Colonic mucosa (tissue), 4 donors: ENCODE measurements at places on chromosomes 2 and 18. TPM values are rescaled to one million over a fixed set of nuclear protein-coding genes. Genes with fewer than 3 reads are reported as not detected.

DNA sequence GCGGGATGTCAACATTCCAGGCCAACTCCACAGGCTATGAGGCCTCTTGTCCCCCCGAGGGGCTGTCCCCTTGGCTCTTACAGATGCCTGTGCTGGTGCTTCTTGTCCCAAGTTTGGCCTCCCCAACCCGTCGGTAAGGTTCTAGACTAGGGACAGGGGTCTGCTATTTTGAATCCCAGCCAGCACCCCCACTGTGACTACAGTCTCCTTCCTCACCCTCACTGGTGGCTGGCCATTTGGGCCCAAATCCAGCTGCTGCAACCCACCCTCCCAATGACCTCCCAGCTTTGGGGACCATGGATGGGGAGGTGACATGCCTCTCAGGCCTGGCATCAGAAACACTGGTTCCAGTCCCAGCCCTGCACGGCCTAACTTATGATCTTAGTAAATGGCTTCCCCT lies 18.7 kb downstream of the CFAP65 start:
- DNase-seq, result no peak
- no peak overlapping the region for H3K27ac ChIP-seq
- H3K4me3 ChIP-seq, result no peak overlapping the region
- H3K27me3 ChIP-seq, result no peaks in the 10 kb centered on the region
- no peaks in the 10 kb centered on the region for H3K36me3 ChIP-seq

DNA sequence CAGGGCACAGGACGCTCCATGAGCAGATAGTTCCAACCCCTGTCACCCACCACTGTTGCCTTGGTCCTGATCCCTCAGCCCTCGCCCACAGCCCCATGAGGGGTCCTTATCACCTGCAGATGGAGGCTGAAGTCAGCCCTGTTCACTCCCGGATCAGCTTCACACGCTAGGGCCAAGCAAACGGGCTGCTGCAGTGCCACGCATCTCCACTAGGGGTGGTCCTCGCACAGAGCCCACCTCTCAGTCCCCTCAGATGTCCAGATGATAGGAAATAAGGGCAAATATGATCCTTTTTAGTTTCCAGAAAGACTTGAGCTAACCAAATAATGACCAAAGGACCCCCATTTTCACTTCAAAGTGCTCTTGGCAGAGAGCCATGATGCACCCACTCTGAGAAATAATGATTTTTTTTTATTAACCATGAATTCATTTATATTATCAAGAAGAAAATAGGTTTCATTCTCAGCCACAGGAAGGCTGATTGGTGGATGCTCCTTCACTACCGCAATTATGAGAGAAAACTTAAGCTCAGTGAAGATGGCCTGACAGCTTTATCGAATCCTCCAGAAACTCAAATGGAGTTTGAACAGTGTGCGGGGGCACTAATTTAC lies 71.9 kb upstream of the KLHL29 start:
- no peak overlapping the region for H3K27ac ChIP-seq
- no peak for DNase-seq
- H3K4me3 ChIP-seq, result no peak overlapping the region
- no peaks in the 10 kb centered on the region for H3K4me1 ChIP-seq
- no peaks in the 10 kb centered on the region for H3K27me3 ChIP-seq

- H3K27me3 ChIP-seq, result no peaks in the 10 kb centered on the region
- no peak overlapping the region for H3K4me3 ChIP-seq
- H3K27ac ChIP-seq, result no peak overlapping the region
- no peaks in the 10 kb centered on the region for H3K4me1 ChIP-seq
- no peak for DNase-seq
- H3K36me3 ChIP-seq, result no peaks in the 10 kb centered on the region
Measured at GRCh38 chr2:65144571-65144970, 14.7 kb upstream of the RAB1A start.

- no peak overlapping the region for H3K4me3 ChIP-seq
- no peaks in the 10 kb centered on the region for H3K36me3 ChIP-seq
- peaks cover 3% of the 10 kb centered on the region for H3K4me1 ChIP-seq
- peak; percentile 32 for DNase-seq
- H3K27ac ChIP-seq, result peak overlapping the region; percentile 64
Measured at GRCh38 chr2:110106642-110107041, 9.0 kb downstream of the MALL start.

DNA sequence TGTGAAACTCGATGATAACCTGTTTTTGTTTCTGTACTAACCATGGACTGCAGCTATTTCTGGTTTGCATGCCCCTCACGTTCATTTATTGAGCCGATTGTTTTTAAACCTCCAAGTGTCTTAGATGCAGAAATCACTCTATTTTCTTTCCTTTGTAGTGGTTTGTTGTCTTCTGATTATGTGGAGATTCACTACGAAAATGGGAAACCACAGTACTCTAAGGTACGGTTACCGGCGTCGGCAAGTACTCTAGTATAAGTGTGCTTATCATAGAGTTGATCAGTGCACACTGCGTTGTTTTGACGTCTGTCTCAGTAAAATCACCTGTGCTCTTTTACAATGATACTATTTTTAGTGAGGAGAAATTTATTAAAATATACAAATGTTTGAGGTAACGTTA lies 87.4 kb downstream of the ADAM23 start:
- no peaks in the 10 kb centered on the region for H3K27me3 ChIP-seq
- no peaks in the 10 kb centered on the region for H3K4me1 ChIP-seq
- no peaks in the 10 kb centered on the region for H3K36me3 ChIP-seq
- H3K4me3 ChIP-seq, result no peak overlapping the region

DNA sequence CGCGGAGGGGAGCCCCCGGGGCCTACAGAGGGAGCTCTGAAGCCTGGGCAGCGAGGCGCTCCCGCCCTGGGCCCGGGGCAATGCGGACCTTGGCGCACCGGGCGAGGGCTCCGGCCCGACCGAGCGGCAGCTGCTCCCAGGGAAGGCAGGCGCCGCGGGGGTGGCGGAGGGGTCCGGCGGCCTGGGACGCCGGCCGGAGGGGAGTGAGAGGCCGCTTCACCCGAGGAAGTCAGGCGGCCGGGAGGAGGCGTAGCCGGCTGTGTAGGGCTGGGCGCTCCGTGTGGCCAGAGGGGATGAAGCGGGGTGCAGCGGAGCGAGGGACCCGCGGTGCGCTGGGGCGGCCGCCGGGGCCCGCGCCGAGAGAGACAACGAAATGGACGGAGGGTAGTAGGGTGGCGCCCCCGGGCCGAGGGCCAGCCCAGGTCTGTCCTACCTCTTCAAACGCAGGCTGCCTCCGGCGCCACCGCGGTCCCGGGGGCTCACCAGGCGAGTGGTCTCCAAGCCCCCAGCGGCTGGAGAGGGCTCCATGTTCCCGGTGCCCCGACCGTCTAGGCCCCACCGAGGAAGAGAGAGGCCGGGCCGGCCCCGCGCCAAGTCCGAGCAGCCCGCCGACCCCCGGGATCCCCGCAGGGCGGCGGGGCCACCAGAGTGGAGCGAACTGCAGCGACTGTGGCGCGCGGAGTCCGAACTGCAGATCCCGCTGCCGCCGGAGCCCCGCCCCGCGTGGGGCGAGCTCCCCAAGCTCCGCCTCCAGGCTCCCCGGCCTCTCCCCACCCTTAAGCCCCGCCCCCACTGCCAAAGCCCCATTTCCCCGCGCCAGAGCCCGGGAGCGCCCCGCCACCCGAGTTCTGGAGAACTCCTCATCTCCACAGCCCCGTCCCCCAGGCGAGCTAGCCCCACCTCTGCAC lies at the start of gene SLC30A3:
Gene SLC30A3, minus strand, starts transcription at position 669 of the 908 bp plus-strand sequence. Its CDS starts 141 bp downstream, at position 528.
- peak within 1 kb of the TSS; percentile 50 for H3K4me3 ChIP-seq
- no peak within 1 kb of the TSS for H3K27ac ChIP-seq
- H3K4me1 ChIP-seq, result peaks cover 7% of the 10 kb centered on the region
- H3K27me3 ChIP-seq, result peaks cover 52% of the 10 kb centered on the region
- DNase-seq, result peak; percentile 63

- H3K36me3 ChIP-seq, result no peaks in the 10 kb centered on the region
- H3K27me3 ChIP-seq, result no peaks in the 10 kb centered on the region
- H3K4me3 ChIP-seq, result no peak overlapping the region
- no peak for DNase-seq
- H3K27ac ChIP-seq, result no peak overlapping the region
- H3K4me1 ChIP-seq, result no peaks in the 10 kb centered on the region
Measured at GRCh38 chr18:44143072-44143471, 537.6 kb upstream of the SETBP1 start.

DNA sequence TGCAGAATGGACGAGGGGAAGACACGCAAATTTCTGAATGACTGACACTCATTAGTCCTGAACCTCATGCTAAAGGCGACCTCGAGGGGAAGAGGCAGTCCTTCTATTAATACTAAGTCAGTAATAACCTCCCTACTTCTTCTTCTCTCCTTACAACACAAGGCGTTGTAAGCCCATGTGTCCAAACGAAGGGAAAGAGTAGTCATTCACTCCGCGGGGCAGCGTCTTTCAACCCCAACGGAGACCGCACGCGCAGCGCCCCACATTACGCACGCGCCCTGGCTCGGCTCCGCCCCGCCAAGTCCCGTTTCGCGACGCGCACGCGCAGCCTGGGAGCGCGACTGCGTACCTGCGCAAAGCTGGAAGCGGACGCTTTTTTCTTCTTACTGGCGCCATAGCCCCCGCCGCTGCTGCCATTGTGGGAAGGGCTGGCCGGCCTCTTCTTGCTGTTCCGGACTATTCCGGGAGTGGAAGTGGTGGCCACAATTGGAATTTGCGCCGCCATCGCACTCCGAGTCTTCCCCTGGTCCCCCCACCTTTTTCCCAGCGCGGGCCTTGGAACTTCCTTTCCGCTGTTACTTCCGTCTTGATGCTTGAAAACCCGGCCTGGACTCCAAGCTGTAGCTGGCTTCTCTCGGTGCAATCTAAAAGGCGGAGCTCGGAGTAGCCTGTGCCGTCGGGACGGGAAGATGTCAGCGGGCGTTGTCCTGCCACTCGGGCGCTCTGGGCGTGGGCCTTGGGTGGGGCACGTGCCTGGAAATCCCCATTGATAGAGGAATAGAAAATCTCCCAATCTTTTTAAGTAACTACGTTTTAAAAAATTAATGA lies at the start of gene INO80C:
Gene INO80C, minus strand, starts transcription at position 591 of the 828 bp plus-strand sequence. Its CDS starts 86 bp downstream, at position 505.
- peak; percentile 93 for DNase-seq
- H3K4me1 ChIP-seq, result peaks cover 10% of the 10 kb centered on the region
- peak within 1 kb of the TSS; percentile 89 for H3K27ac ChIP-seq

GRCh38 chr2:226524381-226524843 lies 275.2 kb downstream of the IRS1 start:
- no peak overlapping the region for H3K4me3 ChIP-seq
- no peaks in the 10 kb centered on the region for H3K27me3 ChIP-seq
- no peaks in the 10 kb centered on the region for H3K4me1 ChIP-seq
- no peaks in the 10 kb centered on the region for H3K36me3 ChIP-seq
- no peak for DNase-seq
- H3K27ac ChIP-seq, result no peak overlapping the region

DNA sequence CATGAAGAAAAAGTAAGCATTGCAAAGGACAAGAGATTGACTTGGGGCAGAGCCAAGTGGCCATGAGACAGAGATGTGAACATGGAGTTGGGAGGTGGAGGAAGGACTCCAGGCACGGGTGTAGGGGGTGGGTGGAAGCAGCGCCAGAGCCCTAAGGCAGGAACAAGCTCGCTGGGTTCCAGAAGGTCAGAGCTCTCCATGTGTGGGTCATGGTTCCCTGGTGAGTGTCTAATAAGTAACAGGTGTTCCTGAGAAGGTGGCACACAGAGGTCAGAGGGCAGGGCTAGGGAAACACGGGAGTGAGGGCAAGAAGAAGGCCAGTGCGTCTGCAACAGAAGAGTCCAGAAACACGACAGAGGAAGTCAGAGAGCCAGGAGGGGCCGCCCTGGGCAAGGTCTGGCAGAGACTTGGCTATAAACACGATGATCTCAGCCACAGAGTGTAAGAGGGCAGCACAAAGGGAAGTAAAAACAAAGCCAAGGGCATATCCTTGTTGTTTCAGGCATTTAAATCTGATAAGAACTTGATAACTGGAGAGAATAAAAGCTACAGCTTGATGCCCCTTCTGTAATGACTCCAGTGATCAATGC lies 260.8 kb downstream of the TGIF1 start:
- no peak overlapping the region for H3K4me3 ChIP-seq
- H3K4me1 ChIP-seq, result no peaks in the 10 kb centered on the region
- no peaks in the 10 kb centered on the region for H3K27me3 ChIP-seq
- H3K36me3 ChIP-seq, result no peaks in the 10 kb centered on the region

- no peaks in the 10 kb centered on the region for H3K4me1 ChIP-seq
- H3K27me3 ChIP-seq, result no peaks in the 10 kb centered on the region
- H3K36me3 ChIP-seq, result no peaks in the 10 kb centered on the region
Measured at GRCh38 chr2:134336352-134336751, 82.5 kb downstream of the MGAT5 start.

- peaks cover 9% of the 10 kb centered on the region for H3K36me3 ChIP-seq
- DNase-seq, result no peak
- no peak overlapping the region for H3K27ac ChIP-seq
- H3K4me1 ChIP-seq, result no peaks in the 10 kb centered on the region
- H3K4me3 ChIP-seq, result no peak overlapping the region
- no peaks in the 10 kb centered on the region for H3K27me3 ChIP-seq
Measured at GRCh38 chr2:232793271-232793670, 16.9 kb upstream of the KCNJ13 start.

DNA sequence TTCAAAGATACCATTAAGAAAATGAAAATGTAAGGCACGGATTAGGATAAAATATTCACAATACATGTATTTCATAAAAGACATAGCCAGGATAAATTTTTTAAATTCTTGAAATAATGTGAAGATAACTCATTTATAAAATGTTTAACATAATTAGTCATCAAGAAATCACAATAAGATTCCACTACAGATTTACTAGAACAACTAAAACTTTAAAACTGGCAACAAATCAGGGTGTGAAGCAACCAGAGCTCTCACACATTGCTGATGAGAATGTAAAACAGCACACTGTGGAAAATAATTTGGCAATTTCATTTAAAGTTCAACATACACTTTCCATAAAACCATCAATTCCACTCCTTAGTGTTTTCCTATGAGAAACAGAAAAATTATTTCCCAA lies 89.6 kb upstream of the UBE2E3 start:
- DNase-seq, result no peak
- H3K27ac ChIP-seq, result no peak overlapping the region
- no peak overlapping the region for H3K4me3 ChIP-seq
- no peaks in the 10 kb centered on the region for H3K27me3 ChIP-seq
- no peaks in the 10 kb centered on the region for H3K36me3 ChIP-seq

- H3K4me1 ChIP-seq, result no peaks in the 10 kb centered on the region
- no peak for DNase-seq
- H3K27me3 ChIP-seq, result no peaks in the 10 kb centered on the region
- no peaks in the 10 kb centered on the region for H3K36me3 ChIP-seq
- H3K27ac ChIP-seq, result no peak overlapping the region
Measured at GRCh38 chr2:37340637-37341036, 3.8 kb upstream of the QPCT start.

DNA sequence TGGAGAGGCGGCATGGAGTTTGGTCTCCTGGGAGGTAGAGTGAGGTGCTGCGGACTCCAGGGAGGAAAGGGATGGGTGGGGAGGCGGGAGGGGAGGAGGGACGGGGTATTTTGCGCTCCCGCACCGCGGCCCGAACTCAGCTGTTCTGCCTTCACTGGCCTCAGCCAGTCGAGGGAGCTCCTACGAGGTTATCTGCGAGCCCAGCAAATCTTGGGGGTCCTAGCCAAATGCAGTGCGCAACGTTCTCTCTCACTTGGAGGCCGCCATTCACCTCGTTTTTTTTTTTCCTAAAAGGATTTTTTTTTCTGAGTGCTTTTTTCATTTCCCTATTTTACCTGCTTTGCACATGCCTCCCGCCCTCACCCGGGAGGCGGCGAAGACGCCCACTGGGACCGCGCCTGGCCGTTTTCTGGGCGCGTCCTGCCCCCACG lies 877 bp upstream of the BCL2L11 start:
- peak overlapping the region; percentile 82 for H3K4me3 ChIP-seq
- no peak for DNase-seq
- peaks cover 6% of the 10 kb centered on the region for H3K4me1 ChIP-seq
- peaks cover 7% of the 10 kb centered on the region for H3K27me3 ChIP-seq

IL37 gene
- total RNA-seq, result 0.99 TPM

CNDP2 gene
- total RNA-seq, result 261 TPM

GDF7 gene
- 0.05 TPM for total RNA-seq

POTEI gene
- 0.10 TPM for total RNA-seq

MC2R gene
- total RNA-seq, result not detected

INPP4A gene
- 11.5 TPM for total RNA-seq

MYOM1 gene
- 2.8 TPM for total RNA-seq
